Daoy (cell line): ENCODE measurements at places on chromosomes 16 and 17. TPM values are rescaled to one million over a fixed set of nuclear protein-coding genes. Genes with fewer than 3 reads are reported as not detected.

- peak; percentile 90 for DNase-seq
Measured at GRCh38 chr16:85306071-85306792, 194.0 kb upstream of the CIBAR2 start.

- DNase-seq = no peak
Measured at GRCh38 chr17:11622492-11622891, 24.2 kb downstream of the DNAH9 start.

GRCh38 chr17:55414983-55415382 is 6.7 kb downstream of the MMD start:
- no peak for DNase-seq

CMC2 gene
- total RNA-seq = 144 and 148 TPM in 2 replicates

- DNase-seq = no peak
Measured at GRCh38 chr16:65684230-65684629, 562.4 kb upstream of the CDH11 start.

- DNase-seq = no peak
Measured at GRCh38 chr17:36535669-36536081, 888 bp downstream of the PIGW start.

DNA sequence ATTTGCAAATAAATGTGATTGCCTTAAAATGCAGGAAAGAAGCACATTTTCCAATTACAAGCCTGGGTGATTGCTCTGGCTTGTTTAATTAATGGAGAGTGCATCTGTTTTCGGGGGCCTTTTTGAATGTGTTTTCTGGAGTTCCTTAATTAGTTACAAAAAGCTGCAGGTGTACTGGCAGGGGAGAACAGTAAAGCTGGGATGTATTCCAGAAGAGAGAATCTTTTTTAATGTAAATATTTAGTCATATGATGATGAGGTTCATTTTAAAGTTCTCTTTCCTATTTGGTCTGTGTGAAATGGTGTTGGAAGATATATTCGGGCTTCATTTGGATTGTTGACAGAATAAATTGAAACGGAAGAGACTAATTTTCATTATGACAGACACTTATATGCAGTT is 70.9 kb upstream of the N4BP1 start:
- no peak for DNase-seq

DNA sequence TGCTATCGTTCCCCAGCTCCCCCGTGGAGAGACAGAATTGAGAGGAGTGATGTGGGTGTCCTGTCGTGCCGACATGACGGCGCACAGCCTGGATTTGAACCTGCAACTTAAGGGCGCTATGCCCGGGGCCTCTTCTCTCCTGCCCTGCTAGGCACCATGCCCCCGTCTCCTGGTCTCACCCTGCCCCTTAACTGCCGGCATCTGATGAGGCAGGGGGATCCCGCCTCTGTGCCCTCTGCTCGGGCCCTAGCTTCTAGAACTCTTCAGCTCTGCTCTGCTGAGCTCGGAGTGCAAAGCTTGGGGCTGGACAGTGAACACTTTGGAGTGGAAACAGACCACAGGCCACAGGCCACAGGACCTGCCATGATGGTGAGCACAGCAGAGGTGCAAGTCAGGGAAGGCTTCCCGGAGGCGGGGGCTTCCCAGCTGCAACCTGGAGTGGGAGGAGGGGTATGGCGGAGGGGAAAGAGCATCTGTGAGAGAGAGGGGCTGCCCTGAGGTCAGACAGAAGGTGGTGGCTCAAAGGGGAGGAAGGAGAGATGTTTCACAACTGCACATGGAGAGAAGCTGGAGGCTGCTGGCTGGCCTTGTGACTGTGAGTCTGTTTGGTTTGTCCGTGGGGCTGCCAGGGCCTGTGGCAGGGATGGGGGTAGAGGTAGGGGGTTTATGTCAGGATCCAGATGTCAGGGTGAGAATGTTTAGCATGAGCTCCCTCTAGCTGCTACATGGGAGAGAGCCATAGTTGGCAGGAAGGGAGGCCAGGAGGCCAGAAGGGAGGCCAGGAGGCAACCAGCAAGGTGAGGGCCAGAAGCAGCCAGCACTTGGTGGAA is 107.8 kb downstream of the CRLF3 start:
- DNase-seq = no peak

GRCh38 chr17:8004899-8005298 is 2.5 kb downstream of the GUCY2D start:
- DNase-seq = peak; percentile 59

GRCh38 chr17:49845321-49845720 is 2.5 kb downstream of the TAC4 start:
- no peak for DNase-seq

DNA sequence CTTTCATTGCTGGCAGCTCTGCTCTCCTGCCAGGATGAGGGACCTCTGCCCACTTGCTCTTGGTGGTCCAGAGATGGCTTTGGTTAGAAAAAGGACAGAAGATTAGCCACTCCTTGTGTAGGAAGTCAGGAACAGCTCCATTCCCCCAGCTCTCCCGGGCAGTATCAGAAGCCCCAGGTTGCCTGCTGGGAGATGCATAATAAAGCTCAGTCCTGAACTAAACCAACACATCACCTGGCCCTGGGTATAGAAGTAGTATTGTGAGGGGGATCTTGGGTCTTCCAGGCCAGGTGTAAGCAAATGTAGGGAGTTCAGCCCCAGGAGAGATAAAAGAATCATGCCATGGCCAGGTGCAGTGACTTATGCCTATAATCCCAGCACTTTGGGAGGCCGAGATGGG is 52.4 kb downstream of the NEUROD2 start:
- no peak for DNase-seq

SDR42E1 gene
- total RNA-seq = 1.5 and 1.6 TPM in 2 replicates

NPIPB4 gene
- total RNA-seq = 4.2 and 8.2 TPM in 2 replicates

SLC6A2 gene
- total RNA-seq = not detected in 2 replicates

GRCh38 chr16:54954220-54954619 is 23.6 kb downstream of the IRX5 start:
- no peak for DNase-seq

DNA sequence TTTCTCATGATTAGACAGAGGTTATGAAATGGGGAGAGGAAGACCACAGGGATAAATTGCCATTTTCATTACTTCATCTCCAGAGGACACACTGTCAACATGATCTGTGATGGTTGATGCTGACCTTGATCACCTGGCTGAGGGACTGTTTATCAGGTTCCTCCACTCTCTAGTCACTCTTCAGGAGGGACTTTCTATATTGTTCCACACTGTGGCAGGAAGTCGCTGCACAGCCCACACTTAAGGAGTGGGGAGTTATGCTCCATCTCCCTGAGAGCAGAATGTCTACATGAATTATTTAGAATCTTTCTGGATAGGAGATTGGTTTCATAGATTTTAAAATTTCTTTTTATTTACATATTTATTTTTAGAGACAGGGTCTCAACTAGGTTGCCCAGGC is 46.7 kb downstream of the CYB5B start:
- DNase-seq = no peak

DNA sequence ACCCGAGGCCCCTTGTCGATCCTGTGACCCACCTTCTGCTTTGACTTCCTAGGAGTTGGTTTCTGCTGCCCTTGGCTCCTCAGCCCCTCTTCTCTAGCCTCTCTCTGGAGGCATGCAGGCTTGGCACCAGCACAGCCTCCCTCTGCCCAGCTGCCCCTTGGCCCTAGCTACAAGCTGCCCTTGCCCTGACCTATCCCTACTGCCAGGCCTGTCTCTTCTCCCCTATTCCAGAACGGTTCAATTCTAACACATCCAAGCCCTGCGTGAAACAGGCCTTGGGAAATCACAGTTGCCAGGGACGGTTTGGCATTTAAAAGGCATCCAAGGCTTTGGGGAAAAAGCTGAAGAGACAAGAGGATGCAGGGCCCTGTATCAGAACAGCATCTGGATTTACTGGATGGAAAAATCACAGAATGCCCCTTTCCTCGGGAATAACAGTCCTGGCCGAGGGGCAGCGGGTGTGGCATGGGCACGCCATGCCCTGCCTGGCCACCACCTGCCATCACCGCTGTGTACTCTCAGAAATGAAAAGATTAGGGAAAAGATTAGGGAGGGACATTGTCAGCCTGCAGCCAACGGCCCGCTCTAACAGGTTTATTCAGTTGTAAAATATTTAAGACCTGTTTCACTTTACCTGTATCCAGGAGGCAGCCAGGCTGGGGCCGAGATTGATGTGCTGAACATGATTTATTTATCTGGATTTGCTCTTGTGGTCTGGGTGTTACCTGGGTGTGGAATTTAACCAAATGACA is 15.8 kb downstream of the RAI1 start:
- no peak for DNase-seq

DNA sequence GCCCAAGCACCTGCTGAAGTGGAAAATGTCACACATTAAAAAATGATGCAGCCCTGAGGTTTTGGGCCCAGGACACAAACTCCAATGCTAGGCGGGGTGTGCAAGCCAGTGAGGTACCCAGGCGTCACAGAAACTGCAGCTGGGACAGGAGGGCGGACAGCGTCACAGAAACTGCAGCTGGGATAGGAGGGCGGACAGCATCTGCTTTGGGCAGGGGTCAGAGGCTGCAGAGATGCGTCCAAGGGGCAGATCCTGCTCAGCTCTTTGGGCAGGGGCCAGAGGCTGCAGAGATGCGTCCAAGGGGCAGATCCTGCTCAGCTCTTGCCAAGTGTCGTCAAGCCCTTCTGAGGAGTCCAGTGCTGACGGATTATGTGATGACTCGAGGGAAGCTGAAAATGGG is 43.9 kb upstream of the RCVRN start:
- DNase-seq = no peak

DNA sequence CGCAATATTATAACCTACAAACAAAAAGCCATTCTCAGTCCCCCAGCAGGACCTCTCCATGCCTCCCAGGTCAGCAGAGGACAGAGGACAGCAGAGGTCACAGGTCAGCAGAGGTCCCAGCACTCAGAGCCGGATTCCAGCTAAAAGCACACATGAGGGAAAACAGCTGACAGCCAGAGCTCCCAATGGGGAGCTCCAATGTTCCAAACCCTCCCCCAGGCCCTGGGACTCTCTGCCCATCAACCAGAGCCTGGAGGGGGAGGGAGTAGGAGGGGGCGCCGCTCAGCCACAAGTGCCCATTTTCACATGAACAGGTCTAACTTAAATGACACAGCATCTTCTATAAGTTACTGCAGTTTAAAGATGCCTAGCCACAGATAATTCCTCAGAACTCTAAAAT is 77.5 kb downstream of the ANKRD11 start:
- no peak for DNase-seq

PCYT2 gene
- 17.9 and 34.9 TPM in 2 replicates for total RNA-seq

DNA sequence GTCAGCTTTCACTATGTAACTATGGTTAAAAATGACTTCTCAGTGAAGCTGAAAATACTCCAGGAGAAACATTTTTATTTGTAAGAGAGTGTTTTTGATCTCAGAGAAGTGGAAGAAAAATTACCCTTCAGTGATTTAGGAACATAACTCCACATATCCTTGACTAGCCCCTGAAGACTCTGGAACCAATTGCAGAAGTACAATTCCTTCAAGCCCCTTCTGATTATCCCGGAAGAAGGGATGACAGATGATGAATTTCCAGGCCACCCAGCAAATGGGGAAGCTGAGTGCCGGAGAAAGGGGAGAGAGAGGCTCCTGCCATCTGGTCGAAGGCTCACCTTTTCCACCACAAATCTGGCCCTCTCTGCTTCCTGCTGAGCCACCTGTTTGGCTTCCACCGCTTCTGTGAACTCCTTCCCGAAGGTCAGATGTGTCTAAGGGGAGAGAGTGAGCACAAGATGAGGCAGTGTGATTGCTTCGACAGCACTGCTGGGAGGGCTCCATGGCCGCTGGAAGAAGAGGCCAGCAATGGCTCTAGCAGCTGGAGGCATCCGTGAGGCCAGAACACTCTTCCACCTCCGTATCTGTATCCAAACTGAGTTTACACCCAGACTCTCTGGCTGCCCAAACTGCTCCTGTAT is 8.1 kb downstream of the PHB1 start:
- DNase-seq = no peak

RAB26 gene
- 0.11 and 0.21 TPM in 2 replicates for total RNA-seq

DNA sequence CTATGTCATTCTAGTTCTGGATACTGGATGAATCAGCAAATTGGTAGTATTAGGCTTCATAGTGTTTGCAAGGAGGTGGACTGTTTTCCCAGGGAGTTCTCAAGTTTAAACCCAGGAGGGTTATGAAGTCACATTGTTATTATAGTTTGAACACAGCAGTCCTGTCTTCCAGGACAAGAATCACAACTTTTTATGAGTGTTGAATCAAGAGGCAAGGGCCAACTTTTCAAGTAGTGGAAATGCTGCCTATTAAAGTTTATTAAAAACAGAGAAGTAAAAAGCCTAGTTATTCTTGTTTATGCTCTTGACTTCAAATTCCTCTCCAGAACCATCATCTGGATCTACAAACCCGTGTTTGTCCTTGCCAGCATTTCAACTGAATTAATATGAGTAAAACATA is 86.3 kb upstream of the GOT2 start:
- DNase-seq = no peak

GRCh38 chr17:78501241-78502036 is 75.8 kb downstream of the DNAH17 start:
- DNase-seq = no peak

DNA sequence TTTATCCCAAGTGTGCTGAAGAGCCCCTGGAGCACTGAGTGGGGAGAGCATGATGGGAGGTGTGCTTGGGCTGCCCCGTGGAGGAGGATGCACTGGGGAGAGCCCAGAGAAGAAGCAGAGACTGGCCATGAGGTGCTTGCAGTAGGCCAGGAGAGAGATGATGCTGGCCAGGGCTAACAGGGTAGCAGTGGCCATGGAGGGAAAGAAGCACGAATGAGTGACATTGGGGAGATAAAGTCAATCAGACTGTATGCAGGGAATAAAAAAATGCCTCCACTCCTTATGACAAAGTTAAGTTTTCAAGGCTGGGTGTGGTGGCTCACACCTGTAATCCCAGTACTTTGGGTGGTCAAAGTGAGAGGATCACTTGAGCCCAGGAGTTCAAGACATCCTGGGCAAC is 5.4 kb upstream of the TMEM220 start:
- no peak for DNase-seq

DNA sequence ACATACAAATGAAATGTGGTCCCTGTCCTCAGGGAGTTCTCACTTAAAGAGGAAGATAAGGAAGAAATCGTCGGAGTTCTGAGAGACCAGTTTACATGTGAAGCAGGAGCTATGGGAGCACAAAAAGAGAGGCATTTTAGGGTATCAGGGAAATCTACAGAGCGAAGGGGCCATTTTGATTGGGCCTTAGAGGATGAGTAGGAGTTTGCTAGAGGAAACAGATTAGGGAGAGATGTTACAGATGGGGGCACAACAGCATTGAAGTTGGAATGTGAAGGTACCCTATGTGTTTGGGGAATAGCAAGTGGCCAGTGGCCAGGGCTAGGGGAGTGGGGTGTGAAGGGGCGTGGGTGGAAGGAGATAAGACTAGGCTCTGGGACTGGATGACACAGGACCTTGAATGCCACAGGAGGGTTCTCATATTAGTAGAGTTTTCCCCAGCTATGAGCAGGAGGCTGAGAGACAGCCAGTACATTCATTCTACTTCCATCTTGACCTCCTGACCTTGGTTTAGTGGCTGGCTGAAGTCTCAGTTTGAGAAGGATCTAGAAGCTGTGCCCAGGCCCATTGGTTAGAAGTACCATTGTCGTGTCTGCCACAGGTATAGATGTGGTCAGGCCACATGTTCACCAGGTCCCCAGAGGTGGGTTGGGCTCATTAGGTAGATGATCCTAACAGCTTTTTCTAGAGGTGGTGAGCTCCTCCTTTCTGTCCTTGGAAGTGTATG is 34.8 kb downstream of the CPNE2 start:
- no peak for DNase-seq

ALDH3A1 gene
- 1.4 TPM in 1 of 2 replicates, not detected in the other for total RNA-seq
